ENCODE measurements at places on chromosomes 6 and 20.
A peak's percentile ranks its signal among the peaks of the same experiment; 100 is the strongest.

- no peak for DNase-seq
These were observed 443.4 kb upstream of the MMS22L start for GRCh38 chr6:97726378-97726777.

- DNase-seq = peak; percentile 49
These were observed 25.5 kb upstream of the KCNK16 start for GRCh38 chr6:39347906-39348585.

GRCh38 chr20:58511861-58512260, 3.3 kb downstream of the APCDD1L start:
- no peak for DNase-seq

- no peak for DNase-seq
These were observed 13.8 kb downstream of the BICRAL start for GRCh38 chr6:42795651-42796050.

- DNase-seq = no peak
These were observed 149.6 kb downstream of the LINC00237 start for GRCh38 chr20:20956513-20956931.

DNA sequence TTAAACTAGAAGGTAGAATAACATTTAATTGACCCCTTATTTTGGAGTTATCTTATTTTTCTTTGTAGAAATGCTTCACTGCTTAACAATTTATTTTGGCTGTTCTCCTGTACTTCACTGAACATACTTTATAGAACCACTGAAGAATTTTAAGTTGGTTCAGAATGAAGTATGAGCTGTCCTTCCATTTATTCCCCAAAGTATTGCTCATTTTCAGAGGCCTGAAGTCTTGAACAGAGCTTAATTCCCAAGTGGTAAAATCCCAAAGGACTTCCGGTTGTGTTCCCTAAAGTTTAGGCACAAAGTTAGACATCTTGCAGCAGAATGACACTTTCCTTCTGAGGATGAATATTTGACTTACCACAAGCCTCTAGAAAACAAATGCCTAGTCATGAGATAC, 233.3 kb downstream of the TINAG start:
- DNase-seq = no peak

- no peak for DNase-seq
These were observed 57.9 kb downstream of the MAFB start for GRCh38 chr20:40631119-40631631.

DNA sequence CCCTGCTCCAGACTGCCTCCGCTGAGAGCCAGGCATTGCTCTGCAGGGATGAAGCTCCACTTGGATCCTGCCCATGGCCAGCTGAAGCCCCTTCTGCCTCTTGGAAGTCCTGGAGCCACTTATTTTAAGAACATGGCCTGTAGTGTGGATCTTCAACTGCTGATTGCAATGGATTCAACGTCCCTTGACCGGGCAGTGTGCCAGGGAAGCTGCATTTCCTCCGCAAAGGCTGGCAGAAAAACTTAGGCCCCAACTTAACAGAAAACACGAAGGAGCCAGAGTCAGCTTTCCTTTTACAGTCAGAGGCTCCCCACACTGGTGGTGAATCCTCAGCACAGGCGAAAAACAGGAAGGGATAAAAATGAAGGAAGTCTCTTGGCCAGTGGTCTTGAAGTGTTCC, 26.3 kb upstream of the FOXQ1 start:
- no peak for DNase-seq

DNA sequence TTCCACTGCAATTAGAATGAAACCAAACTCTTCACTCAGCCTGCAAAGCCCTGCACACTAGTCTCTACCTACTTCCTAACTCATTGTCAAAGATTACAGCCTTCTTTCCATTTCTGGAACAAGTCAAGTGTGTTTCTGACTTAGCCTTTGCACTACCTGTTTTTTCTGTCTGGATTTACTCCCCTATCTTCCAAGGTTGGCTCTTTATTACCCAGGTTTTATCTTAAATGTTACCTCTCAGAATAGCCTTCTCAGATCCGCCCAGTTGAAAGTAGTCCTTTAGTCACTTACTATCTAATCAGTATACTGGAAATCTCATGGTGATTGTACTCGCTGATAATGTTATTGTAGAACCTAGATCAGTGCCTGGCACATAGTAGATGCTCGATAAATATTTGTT, 42.7 kb downstream of the TBPL1 start:
- no peak for DNase-seq

DNA sequence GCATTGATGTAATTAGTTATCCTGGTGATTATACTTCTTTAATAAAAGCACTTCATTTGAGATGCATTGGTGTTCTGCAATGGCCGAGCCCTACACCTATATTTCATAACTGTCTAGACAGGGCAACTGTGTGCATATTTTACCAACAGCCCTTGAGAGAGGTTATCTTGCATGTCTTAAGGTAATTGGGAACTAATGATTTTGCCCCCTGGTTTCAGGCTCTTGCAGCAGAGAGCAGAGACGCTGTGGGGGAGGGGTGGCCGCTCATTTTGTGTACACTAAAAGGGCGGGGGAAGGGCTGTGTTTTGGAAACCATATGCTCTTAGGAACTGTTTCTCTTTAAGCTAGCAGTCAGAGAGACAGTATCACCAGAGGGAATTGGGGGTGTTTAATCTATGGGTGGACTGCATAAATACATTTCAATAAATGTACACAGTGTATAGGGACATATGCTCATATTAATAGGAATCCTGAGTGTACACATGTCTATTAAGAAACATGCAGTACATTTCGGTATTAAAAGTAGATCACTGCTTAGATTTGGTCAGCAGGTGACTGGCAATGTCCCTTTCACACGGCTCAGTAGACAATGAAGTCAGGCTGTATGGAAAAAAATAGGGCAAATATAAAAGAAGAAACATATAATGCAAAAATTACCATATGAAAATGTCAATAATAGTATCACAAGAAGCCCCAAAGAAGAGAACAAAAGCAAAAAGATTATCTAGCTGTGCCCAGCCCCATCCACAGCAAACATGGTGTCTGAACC, 402.9 kb upstream of the CITED2 start:
- no peak for DNase-seq

DNA sequence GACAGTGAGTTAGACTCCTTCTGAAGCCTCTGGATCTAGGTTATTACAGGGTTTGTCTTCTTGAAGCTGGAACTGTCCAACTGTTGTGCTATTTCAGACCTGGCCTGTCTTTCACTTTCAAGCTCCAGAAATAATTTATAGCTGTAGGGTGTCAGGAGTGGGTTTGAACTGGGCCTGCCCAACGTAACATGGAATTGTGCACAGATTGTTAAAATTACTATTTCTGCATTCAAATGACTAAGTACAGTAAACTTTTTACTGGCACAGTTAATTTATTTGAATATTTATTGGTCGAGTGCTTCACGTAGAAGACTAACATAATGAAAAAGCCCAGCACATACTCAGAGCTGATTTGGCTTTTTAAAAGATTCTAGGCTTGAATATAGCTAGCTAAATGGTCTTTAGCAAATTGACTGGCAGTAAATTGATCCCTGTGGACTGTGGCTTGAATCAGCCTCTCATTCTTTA, 74.3 kb downstream of the ARID1B start:
- no peak for DNase-seq

GRCh38 chr6:68636666-68637065, 1.6 kb downstream of the ADGRB3 start:
- DNase-seq = no peak

DNA sequence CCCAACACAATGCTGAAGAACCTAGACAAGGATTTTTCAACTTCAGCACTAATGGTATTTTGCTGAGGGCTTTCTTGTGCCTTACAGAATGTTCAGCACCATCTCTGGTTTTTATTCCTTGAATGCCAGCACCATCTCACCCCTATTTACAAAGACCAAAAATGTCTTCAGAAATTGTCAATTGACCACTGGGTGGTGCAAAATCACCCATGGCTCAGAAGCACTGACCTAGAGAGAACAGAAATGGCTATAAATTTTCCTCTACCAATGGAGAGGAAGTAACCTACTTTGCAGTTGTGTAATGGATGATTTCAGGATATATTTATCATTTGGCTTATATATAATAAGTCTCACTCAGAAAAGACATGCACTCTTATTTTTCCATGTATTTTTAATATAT, 431.0 kb upstream of the IRAK1BP1 start:
- no peak for DNase-seq

GRCh38 chr20:60641879-60642447, 610.1 kb upstream of the CDH4 start:
- no peak for DNase-seq

- no peak for DNase-seq
These were observed 477.5 kb downstream of the GJA1 start for GRCh38 chr6:121912905-121913304.

DNA sequence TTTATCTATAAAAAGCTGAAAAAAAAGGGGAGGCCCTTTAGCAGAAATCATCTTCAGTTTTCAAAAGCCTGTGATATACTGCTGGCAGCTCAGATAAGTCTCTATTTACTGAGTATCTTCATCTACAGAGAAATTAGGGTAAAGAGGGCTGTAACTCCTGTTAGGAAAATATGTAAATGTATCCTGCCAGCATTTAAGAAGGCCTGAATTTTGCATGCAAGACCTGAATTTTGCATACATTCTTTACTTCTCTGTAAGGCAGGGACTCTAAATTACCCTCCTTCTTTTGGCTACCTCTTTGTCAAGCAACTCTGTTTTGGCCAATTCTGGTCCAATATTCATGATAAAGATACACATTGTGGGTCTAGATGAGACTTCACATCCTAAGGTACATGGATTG, 150.6 kb upstream of the SPACA1 start:
- DNase-seq = no peak

DNA sequence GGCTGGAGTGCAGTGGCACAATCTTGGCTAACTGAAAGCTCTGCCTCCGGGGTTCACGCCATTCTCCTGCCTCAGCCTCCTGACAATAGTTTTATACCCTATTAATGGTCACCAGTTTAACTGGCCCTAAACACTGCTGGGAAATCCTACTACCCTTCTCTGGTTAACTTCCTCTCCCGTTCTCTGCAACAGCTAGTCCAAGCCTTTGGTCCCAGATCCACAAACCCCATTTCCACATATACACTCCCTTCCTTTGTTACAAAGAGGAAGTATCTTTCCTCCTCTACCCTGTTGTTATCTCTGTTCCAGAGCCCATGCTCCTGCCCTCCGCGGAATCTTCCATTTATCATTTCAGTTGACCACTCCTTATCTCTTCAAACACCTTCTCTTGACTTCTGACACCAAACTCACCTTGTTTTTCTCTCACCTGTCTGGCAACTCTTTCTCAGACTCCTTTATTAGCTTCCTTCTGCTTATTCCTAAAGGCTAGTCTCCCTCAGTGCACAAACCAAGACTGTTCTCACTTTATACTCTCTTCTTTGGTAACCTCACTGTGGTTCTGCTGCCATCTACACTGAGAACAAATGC, 25.0 kb upstream of the TBC1D22B start:
- DNase-seq = no peak

DNA sequence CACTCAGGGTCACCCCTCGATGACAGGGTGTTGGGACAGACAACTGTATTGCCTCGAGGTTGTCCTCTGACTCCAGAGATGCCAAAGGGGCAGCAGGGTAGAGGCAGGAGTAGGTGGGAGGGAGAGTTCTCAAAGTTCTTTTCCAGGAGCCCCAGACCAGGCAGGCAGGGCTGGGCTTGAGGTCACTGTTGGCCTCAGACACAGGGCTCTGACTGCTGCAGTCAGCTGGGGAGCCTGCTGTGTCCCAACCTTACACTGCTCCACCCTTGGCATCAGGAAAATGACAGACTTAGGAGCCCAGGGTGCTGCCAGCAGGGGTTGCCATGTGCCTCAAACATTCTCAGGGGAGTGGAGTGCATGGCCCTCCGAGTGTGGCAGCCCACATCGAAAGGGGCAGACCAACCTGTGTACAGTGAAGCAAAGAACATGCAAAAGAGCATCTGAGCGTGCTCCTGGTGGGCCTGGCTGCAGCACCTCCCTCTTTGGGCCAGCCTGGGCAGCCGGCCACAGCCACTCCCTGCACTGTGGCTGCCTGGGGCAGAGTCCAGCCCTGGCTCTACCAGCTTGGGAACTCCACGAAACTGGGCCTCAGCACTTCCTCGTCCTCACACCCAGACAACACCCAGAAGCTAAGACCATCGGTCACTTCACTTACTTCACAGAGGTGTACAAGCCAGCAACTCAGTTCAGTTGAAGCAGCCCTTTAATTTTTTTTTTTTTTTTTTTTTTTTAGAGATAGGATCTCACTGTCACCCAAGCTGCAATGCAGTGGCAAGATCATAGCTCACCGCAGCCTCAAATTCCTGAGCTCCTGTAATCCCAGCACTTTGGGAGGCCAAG, 24.0 kb downstream of the C6orf132 start:
- no peak for DNase-seq

DNA sequence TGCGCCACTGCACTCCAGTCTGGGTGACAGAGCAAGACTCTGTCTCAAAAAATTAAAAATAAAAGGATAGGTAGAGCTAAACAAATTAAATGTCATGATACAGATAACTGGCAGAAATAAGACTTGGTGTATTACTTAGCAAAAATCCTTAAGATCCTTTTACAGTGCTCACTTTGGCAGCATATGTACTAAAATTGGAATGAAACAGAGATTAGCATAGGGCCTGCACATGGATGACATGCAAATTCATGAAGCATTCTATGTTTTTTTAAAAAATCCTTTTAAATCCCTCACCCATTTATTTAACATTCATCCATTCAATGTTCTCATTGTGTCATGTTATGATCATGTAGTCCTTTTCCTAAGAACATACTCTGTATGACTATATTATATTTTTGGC, 528.8 kb downstream of the CD83 start:
- DNase-seq = no peak

DNA sequence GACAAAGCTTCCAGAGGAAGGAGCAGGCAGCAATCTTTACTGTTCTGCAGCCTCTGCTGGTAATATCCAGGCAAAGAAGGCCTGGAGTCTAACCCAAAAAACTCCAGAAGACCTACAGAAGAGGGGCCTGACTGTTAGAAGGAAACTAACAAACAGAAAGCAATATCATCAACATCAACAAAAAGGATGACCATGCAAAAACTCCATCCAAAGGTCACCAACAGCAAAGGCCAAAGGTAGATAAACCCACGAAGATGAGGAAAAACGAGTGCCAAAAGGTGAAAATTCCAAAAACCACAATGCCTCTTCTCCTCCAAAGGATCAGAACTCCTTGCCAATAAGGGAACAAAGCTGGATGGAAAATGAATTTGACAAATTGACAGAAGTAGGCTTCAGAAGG, 469.8 kb upstream of the FLRT3 start:
- DNase-seq = no peak

DNA sequence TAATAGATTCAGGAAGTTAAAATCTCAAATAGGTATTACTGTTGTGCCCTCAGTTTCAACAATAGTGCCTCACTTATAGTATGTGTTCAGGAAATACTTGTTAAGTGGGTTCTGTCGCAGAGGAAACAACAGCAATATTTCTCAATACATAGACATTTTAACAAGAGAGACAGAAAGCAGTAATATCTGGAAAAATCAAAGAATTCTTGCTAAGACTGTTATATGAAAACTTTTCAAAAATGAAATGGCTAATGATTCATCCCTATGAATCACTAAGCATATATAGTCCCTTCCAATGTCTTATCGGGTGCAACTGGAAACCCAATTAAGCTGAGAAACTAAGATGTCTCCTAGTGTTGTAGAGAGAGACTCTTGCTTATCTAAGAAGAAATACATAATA, 668.9 kb downstream of the TFAP2A start:
- no peak for DNase-seq

- DNase-seq = no peak
These were observed 754.6 kb downstream of the KIF16B start for GRCh38 chr20:15818651-15819071.

- peak; percentile 19 for DNase-seq
These were observed 990 bp upstream of the TRAF3IP2 start for GRCh38 chr6:111606620-111607115.

All from CD4-positive, alpha-beta T cell treated with Interferon alpha-2 for 1 hour (primary cell).